RPMI7951 (cell line): ENCODE measurements at places on chromosomes 6 and 20. TPM values are rescaled to one million over a fixed set of nuclear protein-coding genes. Genes with fewer than 3 reads are reported as not detected.

DNA sequence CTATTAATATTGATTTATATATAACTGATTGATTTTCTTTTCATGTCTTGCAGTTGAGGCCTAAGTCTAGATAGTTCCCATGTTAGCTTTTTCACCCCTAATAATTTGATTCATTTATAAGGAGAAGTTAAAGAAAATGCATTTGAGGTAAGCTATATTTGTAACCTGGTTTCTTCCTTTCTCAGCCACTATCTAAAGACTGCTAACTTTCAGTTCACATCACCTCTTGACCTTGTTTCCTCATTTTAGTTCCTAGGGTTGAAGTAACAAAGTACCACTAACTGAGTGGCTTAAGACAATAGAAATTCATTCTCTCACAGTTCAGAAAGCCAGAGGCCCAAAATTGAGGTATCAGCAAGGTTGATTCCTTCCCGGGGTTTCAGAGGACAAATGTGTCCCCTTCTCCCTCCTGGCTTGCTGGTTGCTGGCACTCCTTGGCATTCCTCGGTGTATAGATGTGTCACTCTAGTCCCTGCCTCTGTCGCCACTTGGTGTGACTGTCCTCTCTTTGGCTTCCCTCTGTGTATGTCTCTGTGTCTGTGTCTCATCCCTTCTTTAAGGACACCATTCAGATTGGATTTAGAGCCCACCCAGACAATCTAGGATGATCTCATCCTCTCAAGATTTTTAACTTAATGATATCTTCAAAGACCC lies 55.9 kb upstream of the C20orf144 start:
- DNase-seq = no peak

DNA sequence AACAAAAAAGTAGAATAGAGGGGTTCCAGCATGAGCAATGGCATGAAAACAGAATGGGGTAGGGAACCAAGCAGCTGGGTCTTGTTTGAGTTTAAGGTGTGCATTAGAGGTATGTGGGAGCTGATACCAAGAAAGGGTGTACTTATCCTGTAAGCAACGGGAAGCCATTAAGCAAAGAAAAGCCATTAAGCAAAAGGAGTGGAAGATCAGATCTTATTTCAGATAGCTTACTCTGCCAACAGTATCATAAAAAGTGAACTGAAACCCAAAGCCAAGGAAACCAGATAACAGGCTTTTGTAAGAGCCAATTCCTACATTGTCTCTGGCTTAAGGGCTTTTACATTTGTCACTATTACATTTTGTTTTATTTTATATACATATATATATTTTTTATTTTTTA lies 21.3 kb upstream of the BEND6 start:
- DNase-seq = no peak

DNA sequence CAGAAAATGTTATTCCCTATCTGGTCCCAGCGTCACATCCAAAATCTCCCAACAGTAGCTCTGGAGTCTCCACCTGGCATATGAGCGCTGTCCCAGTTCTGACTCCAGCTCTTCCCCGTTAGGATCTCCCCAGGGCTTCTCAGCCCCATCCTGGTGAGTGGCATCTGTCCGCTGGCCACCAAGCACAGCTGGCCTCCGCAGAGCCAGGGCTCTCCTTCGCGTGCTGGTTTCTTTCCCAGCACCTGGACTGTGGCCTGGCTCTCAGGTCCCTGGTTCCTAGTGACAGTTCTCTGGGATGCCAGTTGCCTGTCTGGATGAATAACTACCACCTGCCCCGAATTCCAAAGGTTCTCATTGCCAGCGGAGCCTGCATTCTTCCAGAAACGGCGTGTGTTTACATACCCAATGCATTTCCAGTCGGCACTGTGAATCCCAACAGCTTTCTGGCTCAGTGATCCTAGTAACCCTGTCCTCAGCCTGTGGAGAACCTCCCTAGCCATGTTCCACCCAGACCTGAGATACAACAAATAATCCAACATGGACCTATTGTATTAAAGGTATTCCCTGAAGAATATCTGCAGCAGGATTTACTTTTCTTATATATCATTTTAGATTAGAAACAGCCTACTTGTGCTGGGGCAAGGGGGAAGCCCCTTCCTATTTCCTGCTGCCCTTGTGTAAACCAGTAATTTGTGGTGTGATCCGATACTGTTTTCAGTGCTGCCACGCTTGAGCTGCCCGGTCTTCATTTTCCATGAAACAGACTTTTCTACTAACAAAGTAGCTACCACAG lies 69.9 kb upstream of the PDE10A start:
- DNase-seq = no peak

- no peak for DNase-seq
Measured at GRCh38 chr20:21920211-21920610, 214.7 kb downstream of the PAX1 start.

GRCh38 chr6:46706464-46706863 lies 18.8 kb downstream of the TDRD6 start:
- peak; percentile 12 for DNase-seq

- DNase-seq = no peak
Measured at GRCh38 chr6:43812850-43813578, 43.0 kb downstream of the VEGFA start.

GRCh38 chr20:62772990-62773844 lies 23.1 kb upstream of the MRGBP start:
- peak; percentile 96 for DNase-seq

DNA sequence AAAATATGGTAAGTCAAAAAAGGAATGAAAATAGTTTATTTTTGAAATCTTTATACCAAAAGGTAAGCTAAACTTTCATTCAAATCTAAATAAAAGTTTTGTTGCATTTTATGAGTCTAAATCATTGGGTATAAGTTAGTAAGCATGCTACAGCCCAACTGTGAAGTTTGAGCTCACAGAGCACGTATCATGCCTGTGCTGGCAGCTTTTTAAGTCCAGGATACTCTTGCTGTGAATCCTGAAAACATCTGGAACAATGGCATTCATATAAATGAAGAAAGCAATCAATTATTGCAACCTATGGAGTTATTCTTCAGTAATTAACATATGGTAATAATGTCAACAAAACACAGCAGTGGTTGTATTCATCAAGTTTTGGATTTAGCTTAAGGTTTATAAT lies 656.9 kb downstream of the RFPL4B start:
- DNase-seq = no peak

- no peak for DNase-seq
Measured at GRCh38 chr6:26126394-26127235, 39.4 kb downstream of the HFE start.

The EYS gene
- not detected in 2 replicates for total RNA-seq

GRCh38 chr20:15603978-15604805 lies 969.1 kb downstream of the KIF16B start:
- DNase-seq = peak; percentile 23

DNA sequence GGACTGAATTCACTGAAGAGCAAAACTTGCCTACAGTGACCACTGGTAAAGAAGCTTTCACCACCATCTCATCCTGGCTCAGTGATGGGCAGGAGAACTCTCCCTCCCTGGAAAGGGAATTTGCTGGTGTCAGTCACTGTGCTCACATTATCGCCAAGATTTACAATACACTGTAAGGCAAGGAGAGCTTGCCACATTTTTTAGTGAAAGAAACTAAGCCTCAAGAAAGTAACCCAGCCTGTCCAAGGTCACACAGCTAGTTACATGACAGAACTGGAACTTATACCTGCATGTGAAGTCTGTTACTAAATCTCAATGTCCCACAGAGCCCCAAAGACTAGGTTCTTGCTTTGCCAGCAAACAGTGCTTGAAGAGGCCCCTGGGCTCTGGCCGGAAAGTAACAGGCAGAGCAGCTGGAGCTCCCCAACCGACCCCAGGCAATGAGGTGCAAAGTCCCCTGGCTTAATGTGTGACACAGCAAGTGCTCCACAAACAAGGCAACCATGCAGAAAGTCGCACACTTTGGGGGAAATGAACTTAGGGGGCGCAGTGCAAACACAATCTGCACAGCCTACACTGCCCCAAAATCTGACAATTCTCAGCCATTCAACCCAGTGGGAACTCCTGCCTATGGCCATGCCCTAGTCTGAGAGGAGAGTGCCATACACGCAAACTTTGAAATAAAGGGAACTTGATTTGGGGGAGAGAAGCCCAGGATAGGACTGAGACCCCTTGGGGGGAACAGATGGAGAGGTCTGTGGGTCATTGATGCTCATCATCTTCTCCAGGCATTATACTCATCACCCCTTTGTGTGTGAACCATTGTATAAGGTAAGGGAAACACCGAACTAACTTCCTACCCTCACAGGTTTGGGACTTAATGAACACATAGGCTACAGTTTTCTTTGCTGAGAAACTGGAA lies 1.9 kb downstream of the BCL2L1 start:
- no peak for DNase-seq

- no peak for DNase-seq
Measured at GRCh38 chr20:62644802-62645496, 2.6 kb downstream of the SLCO4A1 start.

- DNase-seq = no peak
Measured at GRCh38 chr20:16132036-16132798, 441.0 kb downstream of the KIF16B start.

GRCh38 chr6:130161683-130162404 lies 60.9 kb downstream of the SAMD3 start:
- DNase-seq = peak; percentile 17

The TFB1M gene
- 20.3 and 22.3 TPM in 2 replicates for total RNA-seq

GRCh38 chr20:50750145-50750671 lies 18.8 kb downstream of the PARD6B start:
- DNase-seq = no peak

DNA sequence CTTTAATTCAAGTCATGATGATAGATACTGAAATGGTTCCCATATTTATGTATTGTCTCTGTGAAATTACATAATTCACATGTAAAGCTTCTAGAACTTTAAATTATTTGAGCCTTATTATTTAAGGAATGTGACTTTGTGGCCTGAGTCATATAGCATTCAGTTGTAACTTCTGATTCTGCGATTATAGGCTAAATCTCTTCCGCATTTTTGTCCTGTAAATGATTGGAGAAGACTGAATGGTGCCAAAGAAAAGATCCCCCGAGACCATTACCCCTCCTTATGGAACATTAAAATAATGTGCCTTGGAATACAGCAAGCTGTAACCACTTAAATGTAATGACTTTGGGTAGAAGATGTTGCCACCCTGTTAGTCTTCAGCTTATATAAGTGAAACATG lies 63.3 kb upstream of the MAP7 start:
- peak; percentile 32 for DNase-seq

DNA sequence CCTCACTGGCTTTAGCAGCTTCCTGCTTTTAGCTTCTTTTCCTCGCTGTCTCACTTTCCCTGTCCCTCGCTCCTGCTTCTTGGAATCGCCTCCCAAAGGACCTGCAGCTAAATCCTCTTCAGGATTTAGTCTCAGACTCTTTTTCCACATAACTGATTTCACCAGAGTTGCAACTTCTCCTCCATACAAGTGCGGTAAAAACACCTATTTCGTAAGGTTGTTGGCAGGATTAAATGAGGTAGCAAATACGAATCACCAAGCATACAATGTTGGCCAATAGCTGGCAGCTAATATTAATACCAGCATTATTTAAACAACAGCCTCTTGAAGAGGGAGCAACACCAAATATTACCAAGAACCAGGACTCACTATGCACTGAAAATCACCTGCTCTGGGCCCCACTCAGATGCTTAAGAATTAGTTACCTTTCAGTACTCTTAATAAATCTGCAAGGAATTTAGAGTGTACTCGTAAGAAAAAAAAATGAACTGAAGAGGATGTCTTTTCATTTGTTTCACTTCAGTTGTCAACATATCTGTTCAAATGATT lies 123.0 kb downstream of the DTNBP1 start:
- no peak for DNase-seq

DNA sequence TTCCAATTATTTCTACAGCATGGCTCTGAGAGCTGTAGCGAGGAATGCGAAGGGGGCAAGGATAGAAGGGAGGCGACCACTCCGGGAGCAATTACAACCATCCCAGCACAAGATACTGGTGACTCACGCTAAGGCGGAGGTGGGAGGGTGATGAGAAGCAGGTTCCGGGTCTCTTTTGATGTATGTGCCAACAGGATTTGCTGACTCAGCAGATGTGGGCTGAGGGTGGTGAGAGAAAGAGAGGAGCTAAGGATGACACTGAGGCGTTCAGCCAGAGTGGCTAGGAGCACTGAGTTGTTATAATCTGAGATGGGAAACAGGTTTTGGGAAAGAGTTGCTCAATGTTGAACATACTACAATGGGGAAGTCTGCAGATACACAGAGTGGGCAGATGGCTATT lies 9.3 kb upstream of the TXNDC5 start:
- peak; percentile 66 for DNase-seq

GRCh38 chr6:113644861-113645575 lies 212.1 kb upstream of the MARCKS start:
- DNase-seq = peak; percentile 96

The CBLN4 gene
- not detected in 2 replicates for total RNA-seq

The PLEKHG1 gene
- total RNA-seq = under 0.01 and 0.12 TPM in 2 replicates

The BAK1 gene
- total RNA-seq = 26.4 and 34.8 TPM in 2 replicates

GRCh38 chr6:2900221-2900807 lies 2.8 kb downstream of the SERPINB9 start:
- no peak for DNase-seq

GRCh38 chr6:107871976-107872375 lies 47.9 kb upstream of the SCML4 start:
- DNase-seq = no peak

DNA sequence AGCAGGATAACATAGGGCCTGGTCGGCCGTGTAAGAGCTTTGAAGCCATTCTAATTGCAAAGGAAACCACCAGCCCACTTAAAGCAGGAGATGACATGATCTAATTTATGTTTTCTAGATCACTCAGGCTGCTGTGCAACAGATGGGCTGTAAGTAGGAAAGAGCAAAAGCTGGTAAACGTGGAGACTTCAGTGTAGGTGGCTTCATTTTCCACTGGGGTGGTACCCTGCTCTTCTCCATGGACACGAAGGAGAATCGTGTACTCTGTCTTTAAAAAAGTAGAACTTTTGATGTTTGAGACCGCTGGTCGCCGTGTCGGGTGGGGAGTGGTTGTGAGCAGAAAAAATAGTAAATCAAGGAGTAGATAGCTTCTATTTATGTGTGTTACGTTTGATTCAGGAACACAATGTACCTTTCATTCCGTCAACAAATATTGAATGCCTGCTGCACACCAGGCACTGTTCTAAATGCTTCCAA lies 6.4 kb downstream of the CASS4 start:
- DNase-seq = no peak

The HLA-DQA1 gene
- not detected in 2 replicates for total RNA-seq

The TULP1 gene
- not detected in 2 replicates for total RNA-seq

DNA sequence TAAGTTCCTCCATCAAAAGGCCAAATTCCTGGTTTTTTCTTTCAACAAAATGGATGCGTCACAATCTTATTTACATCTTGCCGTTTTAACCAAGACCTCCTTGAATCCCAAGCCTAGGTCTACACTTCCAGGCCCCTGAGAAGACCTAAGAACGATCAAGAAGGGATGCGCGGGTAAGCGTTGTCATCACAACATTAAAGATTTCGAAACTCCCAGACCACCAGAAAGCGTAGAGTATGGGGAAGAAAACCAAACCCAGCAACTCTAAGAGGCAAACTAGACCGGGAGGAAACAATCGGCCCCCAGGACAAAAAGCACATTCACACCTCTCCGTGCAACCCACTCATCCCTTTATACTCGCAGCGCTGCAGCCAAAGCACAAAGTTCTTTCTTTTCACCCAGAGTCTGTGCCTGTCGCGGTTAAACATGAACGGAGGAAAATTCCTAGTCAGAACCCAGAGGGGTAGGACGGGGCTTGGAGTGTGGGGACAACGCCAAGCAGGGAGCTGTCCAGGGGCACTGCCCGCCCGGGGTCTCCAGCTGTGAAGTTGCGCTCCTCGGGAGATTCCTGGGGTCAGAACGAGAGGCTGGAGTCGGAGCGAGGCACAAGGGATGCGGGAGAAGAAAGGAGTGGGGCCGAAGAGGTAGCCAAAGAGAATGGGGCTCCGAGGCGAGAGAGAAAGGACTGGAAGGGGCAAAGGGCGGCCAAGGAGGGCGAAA lies 725 bp downstream of the OSER1 start:
- peak; percentile 43 for DNase-seq

- no peak for DNase-seq
Measured at GRCh38 chr20:58719971-58720371, 27.4 kb downstream of the NPEPL1 start.
